ENCODE measurements at places on chromosomes 13 and 19.

GRCh38 chr19:30385666-30386065 is 13.5 kb downstream of the ZNF536 start:
- DNase-seq: no peak
- no peak overlapping the region for H3K27ac ChIP-seq
- no peak overlapping the region for H3K4me3 ChIP-seq
- H3K27me3 ChIP-seq: peaks cover 10% of the 10 kb centered on the region

DNA sequence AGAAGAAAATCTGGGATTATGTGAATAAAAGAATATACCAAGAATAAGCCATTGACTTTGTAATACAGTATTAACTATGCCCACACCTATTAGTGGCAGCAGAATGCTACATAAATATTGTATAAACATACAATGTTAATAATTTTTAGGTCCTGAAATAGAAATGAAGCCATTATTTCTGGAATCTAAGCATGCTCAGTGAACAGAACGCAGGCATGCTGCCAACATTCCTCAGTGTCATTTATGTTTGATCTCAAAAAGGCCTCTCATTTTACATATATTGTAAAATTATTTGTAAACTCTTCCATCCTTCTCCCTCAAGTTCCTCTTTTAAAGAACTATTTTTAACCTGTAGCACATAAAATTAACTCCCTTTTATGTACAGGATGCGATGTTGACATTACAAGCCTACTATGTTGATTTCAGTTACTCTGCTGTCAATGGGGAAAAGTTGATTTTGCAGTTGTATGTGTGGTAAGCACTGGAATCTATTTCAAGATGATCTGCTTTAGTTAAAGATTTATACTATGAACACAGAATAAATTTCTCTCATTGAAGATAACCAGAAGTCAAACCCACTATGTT is 118.8 kb downstream of the VWA8 start:
- no peak overlapping the region for H3K4me3 ChIP-seq
- H3K36me3 ChIP-seq: peaks cover 3% of the 10 kb centered on the region
- peaks cover 6% of the 10 kb centered on the region for H3K4me1 ChIP-seq
- H3K27ac ChIP-seq: no peak overlapping the region

DNA sequence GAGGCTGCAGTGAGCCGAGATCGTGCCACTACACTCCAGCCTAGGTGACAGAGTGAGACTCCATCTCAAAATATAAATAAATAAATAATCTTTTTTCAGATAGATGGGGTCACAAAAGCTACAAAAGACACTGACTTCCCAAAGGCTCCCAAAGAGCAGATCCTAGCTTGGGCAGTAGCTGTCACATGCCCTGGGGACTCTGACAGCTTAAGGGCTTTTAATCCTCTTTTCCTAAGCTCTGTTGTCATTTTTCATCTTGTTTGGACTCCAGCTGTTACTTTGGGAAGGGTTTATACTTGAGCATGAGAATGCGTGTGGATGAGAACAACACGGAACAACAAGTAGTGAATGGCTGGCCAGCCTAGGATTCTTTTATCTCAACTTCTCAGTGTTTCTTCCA is 231.7 kb downstream of the MZT1 start:
- no peaks in the 10 kb centered on the region for H3K4me1 ChIP-seq
- DNase-seq: no peak
- no peak overlapping the region for H3K27ac ChIP-seq
- H3K36me3 ChIP-seq: no peaks in the 10 kb centered on the region
- no peak overlapping the region for H3K4me3 ChIP-seq
- H3K27me3 ChIP-seq: no peaks in the 10 kb centered on the region

DNA sequence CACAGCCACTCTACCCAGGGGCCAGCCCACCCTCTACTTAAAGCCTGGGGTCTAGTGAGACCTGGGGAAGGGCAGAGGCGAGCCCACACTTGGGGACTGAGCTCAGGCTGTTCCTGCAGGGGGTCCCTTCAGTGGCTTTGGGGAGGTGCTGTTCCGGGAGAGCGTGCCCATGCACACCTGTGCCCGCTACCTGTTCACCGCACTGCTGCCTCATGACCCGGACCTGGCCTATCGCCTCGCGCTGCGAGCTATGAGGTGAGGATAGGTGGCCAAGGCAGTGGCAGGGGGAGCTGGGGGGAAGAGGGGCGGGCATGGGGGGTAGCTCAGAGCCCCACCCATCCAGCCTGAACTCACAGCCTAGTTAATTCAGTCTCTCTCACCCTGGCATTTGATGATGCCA is 24.0 kb downstream of the ZSWIM4 start:
- H3K4me3 ChIP-seq: no peak overlapping the region
- H3K4me1 ChIP-seq: peaks cover 12% of the 10 kb centered on the region
- H3K27ac ChIP-seq: no peak overlapping the region
- H3K36me3 ChIP-seq: peaks cover 6% of the 10 kb centered on the region
- DNase-seq: no peak

- H3K4me3 ChIP-seq: no peak overlapping the region
- H3K27me3 ChIP-seq: no peaks in the 10 kb centered on the region
- no peak overlapping the region for H3K27ac ChIP-seq
- DNase-seq: no peak
- no peaks in the 10 kb centered on the region for H3K36me3 ChIP-seq
Measured at GRCh38 chr13:99033814-99034213, 56.0 kb upstream of the DOCK9 start.

GRCh38 chr19:34428549-34429285 is 536 bp downstream of the UBA2 start:
- H3K27me3 ChIP-seq: no peaks in the 10 kb centered on the region
- H3K4me3 ChIP-seq: peak overlapping the region; percentile 87
- peaks cover 44% of the 10 kb centered on the region for H3K36me3 ChIP-seq

- no peaks in the 10 kb centered on the region for H3K36me3 ChIP-seq
- H3K4me3 ChIP-seq: no peak overlapping the region
- peaks cover 6% of the 10 kb centered on the region for H3K27me3 ChIP-seq
- no peaks in the 10 kb centered on the region for H3K4me1 ChIP-seq
- no peak overlapping the region for H3K27ac ChIP-seq
Measured at GRCh38 chr13:78521091-78521490, 82.3 kb downstream of the POU4F1 start.

- H3K27ac ChIP-seq: no peak overlapping the region
- H3K27me3 ChIP-seq: peaks cover 29% of the 10 kb centered on the region
- H3K4me3 ChIP-seq: peak overlapping the region; percentile 27
- peaks cover 3% of the 10 kb centered on the region for H3K36me3 ChIP-seq
Measured at GRCh38 chr19:40597329-40597838, 3.8 kb upstream of the LTBP4 start.

- no peak for DNase-seq
- H3K27me3 ChIP-seq: peaks cover 57% of the 10 kb centered on the region
- no peaks in the 10 kb centered on the region for H3K36me3 ChIP-seq
- no peak overlapping the region for H3K4me3 ChIP-seq
Measured at GRCh38 chr13:45782327-45783045, 69.1 kb downstream of the SIAH3 start.

GRCh38 chr13:49110122-49110912 is 109.8 kb upstream of the MLNR start:
- peak overlapping the region; percentile 76 for H3K4me3 ChIP-seq
- no peaks in the 10 kb centered on the region for H3K27me3 ChIP-seq
- DNase-seq: peak; percentile 62
- peaks cover 5% of the 10 kb centered on the region for H3K36me3 ChIP-seq
- peaks cover 17% of the 10 kb centered on the region for H3K4me1 ChIP-seq
- H3K27ac ChIP-seq: peak overlapping the region; percentile 91

- H3K36me3 ChIP-seq: peaks cover 63% of the 10 kb centered on the region
- peak overlapping the region; percentile 51 for H3K4me3 ChIP-seq
- no peaks in the 10 kb centered on the region for H3K27me3 ChIP-seq
- H3K27ac ChIP-seq: peak overlapping the region; percentile 75
- no peak for DNase-seq
- H3K4me1 ChIP-seq: peaks cover 43% of the 10 kb centered on the region
Measured at GRCh38 chr13:114078461-114079451, 53.7 kb downstream of the RASA3 start.

DNA sequence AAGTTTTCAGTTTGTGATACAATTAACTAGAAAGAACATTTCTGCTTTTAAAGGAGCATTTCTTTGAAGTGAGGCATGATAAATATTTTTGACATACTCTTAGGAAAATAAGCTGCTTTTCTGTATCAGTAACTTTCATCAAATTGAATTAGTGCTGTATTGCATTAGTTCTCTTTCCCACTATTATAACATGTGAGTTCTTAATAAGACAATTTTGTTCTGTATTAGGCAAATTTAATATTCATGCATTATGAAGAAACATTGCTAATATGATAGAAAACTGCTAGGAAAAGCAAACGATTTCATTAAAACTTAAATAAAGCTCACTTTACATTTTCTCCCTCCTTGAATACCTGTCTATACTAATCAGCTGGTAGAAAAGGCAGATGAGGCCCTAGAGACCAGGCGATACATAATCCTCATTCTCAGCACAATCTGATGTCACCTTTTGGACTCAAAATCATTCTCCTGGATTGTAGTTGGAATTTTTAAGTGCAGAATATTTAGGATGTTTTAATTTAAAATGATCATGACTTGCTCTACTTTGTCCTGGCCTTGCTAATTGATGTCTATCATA is 1636.8 kb downstream of the PCDH9 start:
- H3K36me3 ChIP-seq: no peaks in the 10 kb centered on the region
- H3K27ac ChIP-seq: no peak overlapping the region
- no peak for DNase-seq
- no peaks in the 10 kb centered on the region for H3K4me1 ChIP-seq
- no peak overlapping the region for H3K4me3 ChIP-seq

DNA sequence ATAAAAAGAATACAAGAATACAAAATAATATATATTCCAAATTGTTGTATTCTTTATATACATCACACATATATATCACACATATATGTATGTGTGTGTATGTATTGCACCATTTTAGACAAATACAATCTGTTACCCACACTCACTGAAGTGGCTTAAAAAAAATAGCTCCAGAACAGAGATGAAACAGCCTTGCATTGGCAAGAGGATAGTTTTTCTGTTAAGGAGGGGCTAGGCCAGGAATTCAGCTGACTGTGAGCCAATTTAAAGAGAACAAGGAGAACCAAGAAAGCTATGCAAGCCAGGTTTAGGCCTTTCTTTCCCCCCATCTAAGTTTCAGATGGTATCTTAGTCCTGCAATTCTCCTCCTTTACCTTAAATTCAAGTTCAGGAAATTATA is 257.5 kb downstream of the MZT1 start:
- DNase-seq: no peak
- no peak overlapping the region for H3K27ac ChIP-seq
- no peak overlapping the region for H3K4me3 ChIP-seq

- H3K27ac ChIP-seq: no peak overlapping the region
- H3K4me3 ChIP-seq: no peak overlapping the region
- DNase-seq: no peak
- no peaks in the 10 kb centered on the region for H3K4me1 ChIP-seq
- H3K36me3 ChIP-seq: no peaks in the 10 kb centered on the region
Measured at GRCh38 chr13:42760951-42761350, 20.4 kb upstream of the FAM216B start.

GRCh38 chr19:43638214-43638994 is 1.2 kb downstream of the CADM4 start:
- peak overlapping the region; percentile 80 for H3K4me3 ChIP-seq
- no peak for DNase-seq
- H3K27me3 ChIP-seq: peaks cover 50% of the 10 kb centered on the region
- H3K36me3 ChIP-seq: peaks cover 3% of the 10 kb centered on the region
- H3K27ac ChIP-seq: no peak overlapping the region

GRCh38 chr19:33670398-33670797 is 48.6 kb downstream of the CHST8 start:
- no peak for DNase-seq
- no peak overlapping the region for H3K27ac ChIP-seq
- no peaks in the 10 kb centered on the region for H3K4me1 ChIP-seq
- H3K4me3 ChIP-seq: no peak overlapping the region

DNA sequence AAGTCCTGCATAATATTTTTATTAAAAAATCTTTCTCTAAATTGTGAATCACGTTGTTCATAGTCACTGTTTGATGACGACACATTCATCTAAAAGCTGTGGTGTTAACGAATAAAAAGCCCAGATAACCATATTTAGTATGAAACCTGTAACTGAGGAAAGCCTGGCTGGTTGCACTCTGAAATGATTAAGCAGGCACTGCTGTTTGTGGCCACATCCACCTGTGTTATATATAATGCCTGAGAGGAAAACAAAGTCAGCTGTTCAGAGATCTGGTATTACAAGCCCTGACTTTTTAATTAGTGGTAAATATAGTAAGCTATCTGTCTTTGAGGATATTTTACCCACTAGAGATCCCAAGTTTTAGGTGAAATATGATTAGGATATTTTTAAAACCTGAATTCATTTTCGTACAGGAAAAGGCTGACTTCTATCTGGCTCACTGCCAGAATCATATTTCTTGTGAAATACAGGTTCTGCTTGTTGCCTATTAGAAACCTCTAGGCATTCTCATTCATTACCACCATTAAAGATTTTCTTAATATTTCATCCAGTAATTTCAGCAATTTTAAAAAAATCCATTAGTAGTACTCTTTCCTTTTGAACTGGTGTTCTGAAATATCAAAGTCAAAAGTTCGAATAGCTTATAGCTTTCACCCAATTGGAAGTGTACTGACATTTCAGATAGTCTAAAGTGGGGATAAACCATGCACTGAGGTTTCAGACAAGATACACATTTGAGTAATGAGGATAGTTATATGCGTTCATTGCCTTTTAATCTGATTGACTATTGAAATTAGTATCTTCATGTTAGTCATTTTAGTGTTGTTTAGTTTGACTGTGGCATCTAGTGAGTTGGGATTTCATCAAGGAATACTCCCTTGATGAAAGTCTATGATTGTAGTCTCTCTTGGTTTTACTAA is 79.7 kb downstream of the LMO7 start:
- no peaks in the 10 kb centered on the region for H3K4me1 ChIP-seq
- H3K27ac ChIP-seq: no peak overlapping the region
- DNase-seq: no peak
- no peaks in the 10 kb centered on the region for H3K27me3 ChIP-seq
- H3K36me3 ChIP-seq: no peaks in the 10 kb centered on the region

Measured in effector memory CD8-positive, alpha-beta T cell (primary cell).